Head of caudate nucleus (tissue), 42 donors: ENCODE measurements at places on chromosomes 12 and 14.

- no peak for DNase-seq
These were observed 79.6 kb downstream of the PPM1A start for GRCh38 chr14:60328583-60328982.

- DNase-seq = no peak
These were observed 35.7 kb upstream of the GPR132 start for GRCh38 chr14:105100910-105101309.

GRCh38 chr12:94211021-94211420 is 62.6 kb downstream of the PLXNC1 start:
- no peak for DNase-seq

DNA sequence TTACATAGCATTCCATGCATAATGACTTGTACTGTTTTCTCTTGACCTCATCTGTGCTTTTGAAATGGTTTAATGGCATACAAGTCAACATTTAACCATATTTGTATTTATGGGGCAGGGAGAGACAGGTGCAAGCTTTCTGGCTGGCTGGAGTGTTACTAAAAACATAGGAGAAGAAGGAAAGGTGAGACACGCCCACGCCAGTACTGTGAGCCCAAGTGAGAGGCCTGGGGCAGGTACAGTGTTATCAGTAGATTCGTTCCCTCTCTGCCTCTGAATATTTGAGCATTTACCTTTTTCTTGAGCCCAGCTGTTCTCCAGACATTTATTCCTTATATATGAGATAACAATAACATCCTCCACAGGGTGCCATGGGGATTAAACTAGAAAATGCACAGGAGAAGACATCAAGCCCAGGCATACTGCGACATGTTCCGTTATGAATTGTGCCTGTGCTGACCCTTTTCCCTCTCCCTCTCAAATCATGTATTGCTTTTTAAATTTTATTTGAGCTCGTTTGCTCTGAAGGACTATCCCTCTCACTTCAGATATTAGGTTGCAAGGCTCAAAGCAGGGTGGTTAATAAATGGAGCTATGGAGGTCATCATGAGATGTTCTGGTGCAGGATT is 34.6 kb upstream of the TUBA1C start:
- no peak for DNase-seq

DNA sequence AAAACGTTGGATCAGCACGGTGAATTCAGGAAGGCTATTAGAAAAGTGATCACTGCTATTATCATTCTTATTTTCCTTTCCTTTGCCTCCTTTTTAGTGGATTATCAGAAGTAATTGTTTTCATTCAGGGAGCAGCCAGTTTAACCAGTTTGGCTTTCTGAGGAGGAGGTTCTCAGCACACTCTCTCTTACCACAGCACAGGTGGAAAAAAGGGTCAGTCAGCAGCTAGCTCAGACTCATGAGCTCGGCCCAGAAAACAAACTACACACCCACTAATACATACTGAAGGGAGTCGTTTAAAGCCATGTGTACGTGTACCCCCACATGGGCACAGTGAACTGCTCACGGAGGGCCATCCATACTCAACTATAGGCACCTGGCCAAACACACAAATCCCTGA is 23.2 kb upstream of the MAGOHB start:
- no peak for DNase-seq
